ENCODE measurements at places on chromosomes 2 and 18.

DNA sequence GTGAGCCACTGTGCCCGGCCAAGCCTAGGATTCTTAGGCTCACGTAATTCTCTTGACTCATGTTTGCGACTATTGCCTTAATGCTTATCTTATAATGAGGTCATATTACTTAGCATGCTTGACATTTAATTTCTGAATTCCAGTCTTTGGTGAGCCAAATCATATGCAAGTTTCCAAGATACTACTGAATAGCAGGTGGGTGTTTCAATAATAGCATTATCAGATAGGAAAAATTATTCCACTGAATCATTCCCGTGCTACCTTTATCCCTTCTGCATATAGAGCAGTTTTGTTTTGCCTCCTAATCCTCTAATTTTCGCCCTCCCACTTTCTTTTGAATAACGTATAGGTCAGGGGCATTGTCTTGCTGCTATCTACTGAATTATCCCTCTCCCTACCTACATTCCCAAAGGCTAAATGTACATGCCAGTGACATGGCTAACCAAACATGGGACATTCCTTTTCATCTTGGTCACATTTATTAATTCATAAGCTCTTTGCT is 4.9 kb downstream of the DAW1 start:
- no peak for DNase-seq

DNA sequence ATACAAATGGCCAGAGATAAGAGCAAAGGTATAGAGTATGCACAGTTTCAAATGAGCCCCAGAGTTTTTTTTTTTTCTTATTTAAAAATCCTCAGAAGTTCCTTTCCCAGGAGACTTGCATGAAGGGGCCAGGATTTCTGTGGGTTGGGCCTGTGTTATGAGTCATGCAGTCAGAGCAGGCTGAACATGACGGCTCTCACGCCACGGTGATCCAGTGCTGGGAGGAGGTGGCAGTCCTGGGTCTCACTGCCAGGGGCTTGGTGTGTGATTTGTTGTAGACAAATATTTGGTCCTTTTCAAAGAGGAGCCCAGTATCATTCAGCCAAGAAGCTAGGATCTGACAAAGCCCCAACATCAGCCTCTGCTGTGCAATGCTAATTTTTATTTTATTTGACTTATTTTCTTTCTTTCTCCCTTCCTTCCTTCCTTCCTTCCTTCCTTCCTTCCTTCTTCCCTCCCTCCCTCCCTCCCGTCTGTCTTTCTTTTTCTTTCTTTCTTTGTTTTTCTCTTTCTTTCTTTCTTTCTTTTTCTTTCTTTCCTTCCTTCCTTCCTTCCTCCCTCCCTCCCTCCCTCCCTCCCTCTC is 10.4 kb upstream of the KCNE4 start:
- peak; percentile 45 for DNase-seq

DNA sequence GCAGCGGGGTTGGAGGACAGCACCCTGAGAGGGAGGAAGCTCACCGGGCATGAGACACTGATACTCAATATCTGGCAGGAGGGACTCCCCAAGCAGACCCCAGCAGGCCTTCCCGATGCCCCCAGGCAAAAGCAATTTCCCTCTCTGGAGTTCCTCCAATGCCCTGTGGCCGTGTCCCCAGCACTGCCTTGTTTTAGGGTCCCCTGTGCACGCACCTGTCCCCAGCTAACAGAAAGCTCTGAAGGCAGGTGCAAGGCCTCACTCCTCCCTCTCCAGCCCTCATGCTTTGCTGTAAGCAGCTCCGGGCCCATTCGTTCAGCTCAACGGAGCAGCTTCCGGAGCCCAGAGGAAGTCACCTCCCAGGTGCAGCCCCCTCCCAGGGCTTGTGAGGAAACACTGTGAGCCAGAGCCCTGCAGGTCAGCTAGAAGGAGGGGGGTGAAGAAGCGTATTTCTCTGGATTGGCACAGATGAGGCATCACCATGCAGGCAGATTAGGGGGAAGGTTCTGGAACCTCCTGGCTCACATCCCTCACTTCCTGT is 50.3 kb upstream of the ID2 start:
- DNase-seq, result no peak

GRCh38 chr18:80210312-80211083 is 36.8 kb downstream of the PARD6G start:
- DNase-seq, result no peak

DNA sequence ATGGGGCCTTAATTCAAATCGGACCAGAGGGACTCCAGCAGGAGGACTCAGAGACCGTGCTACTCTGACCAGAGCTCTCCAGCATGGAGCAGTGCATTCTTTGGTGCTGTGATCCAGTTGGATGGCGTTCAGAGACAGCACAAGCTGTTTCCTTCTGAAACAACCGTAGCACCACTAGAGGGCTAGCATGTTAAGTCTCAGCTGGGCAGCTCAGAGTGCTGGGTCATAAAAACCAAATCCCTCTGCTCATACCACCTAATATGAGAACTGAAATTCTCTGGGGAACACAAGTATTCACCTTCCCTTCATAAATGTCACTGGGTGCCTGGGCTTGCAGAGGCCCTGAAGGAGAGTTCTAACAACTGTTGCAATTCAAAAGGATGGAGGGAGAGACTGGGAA is 97.7 kb upstream of the TFCP2L1 start:
- DNase-seq, result no peak

DNA sequence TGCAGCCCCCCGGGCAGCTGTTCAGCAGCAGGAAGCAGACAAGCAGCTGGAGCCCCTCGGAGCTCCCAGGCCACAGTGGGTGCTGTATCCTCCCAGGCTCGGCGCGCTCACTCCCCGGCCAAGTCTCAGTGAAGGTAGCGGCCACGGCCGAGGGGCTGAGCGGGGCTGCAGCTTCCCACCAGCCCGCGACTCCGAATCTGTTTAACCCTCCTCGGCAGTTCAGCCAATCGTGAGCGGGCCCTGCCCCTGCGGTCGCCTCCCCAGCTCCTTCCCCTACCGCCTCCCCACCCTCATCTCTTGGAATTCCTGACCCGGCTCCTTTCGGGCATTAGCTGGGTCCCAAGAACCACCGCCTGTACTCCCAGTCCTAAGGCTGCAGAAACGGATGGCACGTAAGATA is at the start of gene RESP18:
Gene RESP18, minus strand, starts transcription at position 203 of the 400 bp plus-strand sequence.
- no peak for DNase-seq

GRCh38 chr2:98867539-98868309 is 68.3 kb downstream of the CRACDL start:
- no peak for DNase-seq

- DNase-seq, result no peak
These were observed 331.6 kb upstream of the FANCL start for GRCh38 chr2:58572731-58573130.

DNA sequence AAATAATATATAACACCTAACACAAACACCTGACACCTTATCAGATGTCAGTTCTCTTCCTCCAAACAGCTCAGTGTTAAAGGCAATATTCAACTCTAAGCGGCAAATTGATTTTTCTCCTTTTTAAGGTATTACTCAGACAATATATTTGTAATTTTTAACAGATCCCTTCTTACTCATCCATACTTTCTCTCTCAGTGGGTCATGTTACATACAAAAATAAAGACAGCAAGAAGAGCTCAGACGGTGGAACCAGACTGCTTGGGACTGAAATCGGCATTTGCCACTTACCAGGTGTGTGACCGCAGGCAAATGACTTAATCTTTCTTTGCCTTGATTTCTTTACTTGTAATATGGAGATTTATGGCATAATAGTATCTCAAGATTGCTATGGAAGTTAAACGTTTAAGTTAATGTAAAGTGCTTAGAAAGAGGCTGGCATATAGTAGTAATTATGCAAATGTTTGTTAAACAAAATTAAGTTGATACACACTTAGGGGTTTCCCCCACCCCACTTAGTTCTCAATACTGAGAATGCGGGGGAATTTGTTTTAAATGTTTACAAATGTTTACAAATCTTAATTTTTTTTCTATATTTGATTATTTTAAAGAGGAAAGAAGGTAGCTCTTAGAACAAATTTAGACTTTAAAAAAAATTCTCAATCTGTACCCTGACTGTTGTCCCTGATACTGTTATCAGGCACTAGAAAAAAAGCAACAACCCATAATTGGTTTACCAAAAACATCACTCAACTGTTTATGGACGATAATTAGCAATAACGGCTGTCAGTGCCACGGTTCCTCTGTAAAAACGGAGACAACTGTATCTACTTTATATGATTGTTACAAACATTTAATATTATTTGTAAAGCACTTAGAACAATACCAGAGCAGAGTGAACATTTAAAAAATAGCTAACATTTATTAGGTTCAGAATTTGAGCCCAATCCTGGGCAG is 25.6 kb downstream of the MAP3K2 start:
- no peak for DNase-seq

- no peak for DNase-seq
These were observed 2178.3 kb upstream of the PIK3C3 start for GRCh38 chr18:39776766-39777165.

Data from HL-60 (cell line).